Stimulated activated CD4-positive, alpha-beta T cell treated with anti-CD3 and anti-CD28 coated beads, Interleukin-4, amount 100 ng/mL, for 4 hours (primary cell): ENCODE measurements at places on chromosomes 3 and 15.

DNA sequence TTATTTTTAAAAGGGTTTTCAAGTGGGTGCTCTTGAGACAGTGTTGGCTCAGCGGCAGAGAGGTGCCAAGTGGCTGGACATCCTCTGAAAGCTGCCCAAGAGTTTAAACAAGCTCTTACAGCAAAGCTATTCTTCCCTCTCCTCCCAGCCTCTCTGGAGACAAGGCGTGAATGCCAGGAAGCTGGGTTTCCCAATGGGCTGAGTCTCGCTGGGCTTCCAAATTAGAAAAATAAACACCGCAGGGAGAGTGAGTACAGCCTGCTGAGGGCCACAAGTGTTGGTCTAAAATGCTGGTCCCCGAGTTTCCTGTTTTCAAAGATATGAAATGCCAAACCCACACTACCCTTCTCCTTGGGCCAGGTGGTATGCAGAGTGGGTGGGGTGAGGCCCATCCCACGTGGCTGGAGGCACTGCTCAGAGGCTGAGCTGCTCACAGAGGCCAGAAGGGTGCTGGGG, 36.4 kb downstream of the ZDHHC3 start:
- DNase-seq, result no peak

- no peak for DNase-seq
Observed at GRCh38 chr15:40008061-40008765, 30.8 kb downstream of the SRP14 start.

GRCh38 chr15:48170981-48171380, 7.1 kb downstream of the MYEF2 start:
- no peak for DNase-seq

GRCh38 chr15:40739854-40740253, 15.2 kb downstream of the RMDN3 start:
- DNase-seq, result no peak

DNA sequence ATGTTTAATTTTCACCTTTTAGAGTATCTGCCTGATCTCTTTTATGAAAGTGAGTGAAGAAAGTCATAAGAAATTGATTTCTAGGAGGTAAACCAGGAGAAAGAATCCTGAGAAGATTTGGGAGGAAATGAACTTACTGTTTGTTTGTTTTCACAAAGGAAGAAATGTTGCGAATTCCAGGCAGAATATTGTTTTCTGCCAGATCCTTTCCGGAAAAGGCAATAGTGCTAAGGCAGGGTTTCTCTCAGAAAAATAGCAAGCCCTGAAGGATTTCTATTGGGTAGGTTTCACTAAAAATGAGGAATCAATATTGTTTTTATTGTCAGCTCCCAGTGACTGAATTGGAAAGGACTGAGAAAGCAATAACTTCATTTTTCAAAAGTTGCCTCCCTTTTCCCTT, 85.7 kb upstream of the TGFBR2 start:
- DNase-seq, result no peak

DNA sequence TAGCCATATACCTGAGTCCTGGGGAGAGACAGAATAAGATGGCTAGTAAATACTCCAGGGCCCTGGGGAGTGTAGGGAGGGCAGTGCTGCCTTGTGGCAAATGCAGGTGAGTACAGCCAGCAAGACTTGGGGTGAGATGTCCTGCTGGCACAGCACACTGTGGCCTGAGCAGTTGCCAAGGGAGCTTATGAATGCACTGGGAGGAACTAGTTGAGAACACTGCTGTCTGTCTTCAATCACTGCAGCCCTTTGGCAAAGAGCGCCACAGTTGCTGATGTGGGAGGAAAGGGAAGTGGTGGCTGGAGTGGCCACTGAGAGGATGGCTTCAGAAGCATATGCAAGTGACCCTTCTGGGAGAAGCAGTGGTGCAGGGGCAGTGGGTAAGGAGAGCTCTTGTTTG, 264.6 kb downstream of the RORA start:
- DNase-seq, result no peak

DNA sequence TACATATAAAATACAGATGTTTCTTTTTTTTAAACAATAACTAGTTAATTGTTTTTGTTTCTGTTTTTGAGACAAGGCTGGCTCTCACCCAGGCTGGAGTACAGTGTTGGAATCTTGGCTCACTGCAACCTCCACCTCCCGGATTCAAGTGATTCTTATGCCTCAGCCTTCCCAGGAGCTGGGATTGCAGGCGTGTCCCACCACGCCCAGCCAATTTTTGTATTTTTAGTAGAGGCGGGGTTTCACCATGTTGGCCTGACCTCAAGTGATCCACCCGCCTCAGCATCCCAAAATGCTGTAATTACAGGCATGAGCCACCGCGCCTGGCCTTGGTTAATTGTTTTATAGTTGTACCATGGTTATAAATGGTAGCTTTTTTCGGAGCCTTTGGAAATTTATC, 72.3 kb downstream of the PIAS1 start:
- no peak for DNase-seq

DNA sequence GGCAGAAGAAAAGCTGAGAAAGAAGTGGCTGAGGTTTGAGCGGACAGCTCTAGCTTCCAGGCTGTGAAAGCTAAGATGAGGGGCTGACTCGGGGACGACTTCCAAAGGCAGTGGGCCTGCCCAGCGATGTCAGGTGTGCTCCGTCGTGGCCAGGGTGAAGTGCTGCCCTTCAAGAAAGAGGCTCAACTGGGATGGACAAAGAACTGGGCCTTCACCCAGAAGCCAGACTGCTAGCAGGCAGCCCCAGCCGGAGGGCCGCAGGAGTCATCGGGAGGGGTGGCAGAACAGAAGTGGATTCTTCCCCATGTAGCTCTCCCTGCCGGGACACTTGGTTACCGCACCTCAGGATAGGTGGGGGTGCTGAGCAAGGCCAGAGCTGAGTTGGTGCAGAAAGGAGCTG, 13.1 kb upstream of the SEC13 start:
- DNase-seq, result no peak

DNA sequence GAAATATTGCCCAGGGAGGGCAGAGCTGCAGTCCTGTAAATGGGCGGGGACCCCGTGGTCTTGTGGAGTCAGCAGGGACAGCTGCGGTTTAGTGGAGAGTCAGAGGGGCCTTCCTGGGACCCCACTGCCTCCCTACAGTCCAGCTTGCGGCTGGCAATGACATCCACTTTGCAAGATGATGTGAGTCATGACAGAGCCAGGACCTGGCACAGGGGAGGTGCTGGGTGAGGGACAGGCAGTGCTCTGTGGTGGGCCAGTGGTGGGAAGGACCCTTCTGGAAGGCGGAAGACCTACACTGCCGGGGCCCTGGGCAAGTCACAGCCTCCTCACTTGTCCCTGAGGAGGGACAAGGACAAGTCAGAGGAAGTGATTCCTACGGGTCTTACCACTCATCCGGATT, 17.8 kb downstream of the APBA2 start:
- DNase-seq, result no peak

- DNase-seq, result no peak
Observed at GRCh38 chr3:56763233-56763632, 38.5 kb downstream of the ARHGEF3 start.

DNA sequence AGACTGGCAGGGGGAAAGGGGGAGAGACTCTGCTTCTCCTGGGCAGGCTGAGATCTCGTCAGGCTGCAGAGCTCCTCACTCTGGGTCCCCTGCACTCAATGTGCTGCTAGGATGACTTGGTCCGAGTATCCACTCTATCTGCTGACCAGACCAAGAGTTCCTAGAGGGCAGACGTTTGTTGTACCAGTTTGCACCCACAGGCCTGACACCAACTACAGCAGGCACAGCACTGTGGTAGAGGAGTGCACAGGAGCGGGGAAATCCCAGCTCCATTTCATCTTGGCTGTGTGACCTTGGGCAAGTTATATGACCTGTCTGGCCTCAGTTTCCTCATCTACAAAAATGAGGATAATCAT, 29.0 kb downstream of the CCDC12 start:
- DNase-seq, result no peak

DNA sequence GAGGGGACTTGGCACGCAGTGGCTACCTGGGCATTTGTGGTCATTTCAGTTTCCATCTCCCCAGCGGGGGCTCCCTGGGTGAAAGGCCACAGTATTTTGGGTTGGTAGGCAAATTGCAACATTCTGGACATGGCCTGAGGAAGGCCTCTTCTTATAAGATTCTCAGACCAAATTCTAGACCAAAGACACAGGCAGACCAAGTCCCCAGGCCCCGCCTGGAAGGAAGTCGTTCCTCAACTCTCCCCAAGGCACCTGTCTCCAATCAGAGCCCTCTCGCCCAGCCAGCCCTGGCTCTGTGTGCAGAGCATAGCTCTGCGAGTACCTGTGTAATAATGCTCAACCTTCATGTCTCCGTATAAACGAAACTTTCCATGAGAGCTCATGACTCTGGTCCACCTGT, 53.1 kb downstream of the GRIP2 start:
- no peak for DNase-seq

DNA sequence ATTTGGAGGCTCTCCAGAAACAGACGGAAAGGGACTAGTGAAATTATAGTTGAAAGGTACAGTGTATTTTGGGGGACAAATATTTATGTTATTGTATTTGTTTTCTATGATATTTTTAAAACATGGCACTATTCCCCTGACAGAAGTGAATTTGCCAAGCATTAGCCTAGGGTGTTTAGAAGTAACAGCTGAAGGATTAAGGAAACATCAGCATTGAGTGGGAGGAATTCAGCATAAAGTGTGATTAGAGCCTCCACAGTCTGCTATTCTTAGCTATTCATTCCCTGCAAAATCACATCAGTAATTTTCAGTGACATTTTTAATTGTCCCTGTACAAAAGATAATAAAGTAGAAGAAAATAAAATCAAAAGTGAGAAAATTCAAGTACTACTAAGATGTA, 231.4 kb downstream of the ROBO2 start:
- DNase-seq, result no peak

DNA sequence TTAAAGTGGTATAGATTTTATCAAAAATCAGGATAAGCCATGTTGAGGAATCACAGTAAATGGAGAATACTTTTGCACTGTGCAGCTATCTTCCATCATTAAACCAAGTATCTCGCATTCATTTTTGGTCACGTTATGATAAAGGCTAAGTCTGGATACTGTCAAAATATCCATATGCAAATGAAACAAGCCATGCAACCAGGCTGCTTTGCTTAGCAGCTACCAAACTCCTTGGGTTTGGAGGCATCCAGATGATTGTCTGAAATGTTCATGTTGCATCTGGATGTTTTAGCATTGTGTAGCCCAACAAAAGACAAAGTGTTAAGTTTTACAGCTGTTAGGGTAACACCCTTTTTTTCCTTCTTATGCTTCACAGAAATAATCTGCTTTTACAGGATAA, 322.9 kb upstream of the MDFIC2 start:
- no peak for DNase-seq

DNA sequence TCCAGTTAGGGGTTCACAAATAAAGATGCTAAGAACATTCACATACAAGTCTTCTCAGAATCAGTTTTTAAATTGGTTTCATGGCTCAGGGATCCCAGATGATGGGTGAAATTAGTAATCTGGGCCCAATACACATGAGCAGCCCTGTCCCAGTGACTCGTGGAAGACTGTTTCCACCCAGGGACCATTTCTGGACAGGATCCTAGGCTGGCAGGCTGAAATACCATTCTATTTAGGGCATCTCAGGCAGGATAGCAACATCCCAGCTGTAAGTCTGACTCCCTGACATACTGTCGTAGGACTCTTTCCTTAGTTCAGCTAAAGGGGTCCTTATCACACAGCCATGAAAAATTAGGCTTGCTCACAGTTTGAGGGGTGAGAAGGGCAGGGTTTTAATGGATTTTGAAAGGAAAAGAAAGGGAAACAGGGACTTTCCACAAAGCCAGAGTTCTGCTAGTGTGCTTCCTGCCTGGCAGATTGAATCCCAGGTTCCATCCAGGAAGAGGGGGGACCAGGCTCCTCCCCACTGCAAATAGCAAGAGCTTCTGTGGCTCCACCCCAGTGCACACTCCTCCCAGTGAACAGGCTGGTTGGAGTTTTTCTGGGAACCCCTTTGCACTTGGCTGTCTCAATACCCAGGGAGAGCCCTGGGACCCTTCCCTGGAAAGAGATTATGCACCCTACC, 41.3 kb upstream of the LYZL4 start:
- DNase-seq, result no peak

DNA sequence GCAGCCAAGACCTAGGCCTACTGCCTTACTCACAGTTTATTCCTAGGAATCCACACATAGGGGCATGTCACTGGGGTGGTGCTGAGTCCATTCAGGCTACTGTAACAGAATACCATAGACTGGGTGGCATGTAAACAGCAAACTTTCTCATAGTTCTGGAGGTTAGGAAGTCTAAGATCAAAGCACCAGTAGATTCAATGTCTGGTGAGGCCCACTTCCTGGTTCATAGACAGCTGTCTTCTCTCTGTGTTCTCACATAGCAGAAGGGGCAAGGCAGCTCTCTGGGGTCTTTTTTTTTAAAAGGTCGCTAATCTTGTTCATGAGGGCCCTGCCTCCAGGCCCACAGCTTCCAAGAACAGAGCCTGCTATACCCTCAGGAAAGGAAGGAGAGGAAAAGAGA, 113.9 kb upstream of the MANF start:
- DNase-seq, result no peak

GRCh38 chr3:150327678-150328653, 80.1 kb upstream of the TSC22D2 start:
- DNase-seq, result no peak

DNA sequence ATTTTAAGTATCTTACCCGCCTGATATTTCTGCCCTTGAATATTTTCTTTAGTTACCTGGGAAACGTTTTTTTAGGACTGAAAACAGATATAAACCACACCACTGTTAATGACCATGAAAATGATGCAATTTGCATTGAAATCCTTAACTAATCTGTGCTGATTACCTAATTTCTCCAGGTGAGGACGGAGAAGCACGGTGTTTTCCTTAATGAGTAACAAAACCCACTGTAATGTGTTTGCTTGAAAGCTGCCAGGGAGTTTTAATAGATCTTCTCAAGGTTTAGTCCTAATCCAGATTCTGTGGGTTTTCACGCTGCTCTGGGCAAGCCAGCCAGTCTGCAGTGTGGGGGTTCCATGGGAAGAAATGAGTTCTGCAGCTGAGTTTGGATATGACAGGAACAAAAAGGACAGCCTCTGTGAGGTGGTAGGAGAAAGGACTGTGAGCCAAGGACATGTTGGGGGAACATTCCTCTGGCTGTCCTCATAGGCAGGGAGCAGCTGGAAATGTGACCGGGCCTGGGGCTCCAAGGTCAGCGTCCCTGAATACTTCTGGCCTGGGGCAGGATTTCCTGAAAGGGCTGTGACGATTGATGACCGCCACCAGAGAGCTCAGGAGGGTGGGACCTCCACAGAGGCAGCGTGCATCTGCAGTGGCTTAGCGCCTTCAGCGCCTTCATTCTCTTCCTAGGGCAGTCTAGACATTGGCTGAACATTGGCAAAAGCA, 18.6 kb downstream of the THSD4 start:
- no peak for DNase-seq

DNA sequence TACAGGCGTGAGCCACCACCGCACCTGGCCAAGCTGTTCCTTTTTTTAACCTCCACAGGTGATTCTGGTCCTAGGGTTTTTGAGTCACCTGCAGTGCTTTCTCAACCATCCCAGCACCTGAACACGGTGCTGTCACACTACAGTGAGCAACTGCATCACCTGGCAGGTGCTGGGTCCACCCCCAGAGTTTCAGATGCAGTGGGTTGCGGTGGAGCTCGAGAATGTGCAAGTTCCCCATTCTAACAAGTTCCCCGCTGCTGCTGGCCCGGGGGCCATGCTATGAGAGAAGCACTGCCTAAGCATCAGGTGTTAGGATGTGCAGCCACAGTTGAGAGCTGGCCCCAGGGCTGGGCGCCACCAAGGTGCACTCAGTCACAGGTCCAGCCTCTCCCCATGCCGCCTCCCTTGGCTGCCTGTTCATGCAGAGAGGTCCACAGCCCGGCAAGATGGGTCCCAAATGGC, 18.0 kb downstream of the ISG20 start:
- no peak for DNase-seq

GRCh38 chr3:58175187-58175436, 35.7 kb downstream of the DNASE1L3 start:
- no peak for DNase-seq

- peak; percentile 15 for DNase-seq
Observed at GRCh38 chr15:37098468-37099318, 1.7 kb downstream of the MEIS2 start.
